ENCODE measurements at places on chromosomes 12 and 14. TPM values are rescaled to one million over a fixed set of nuclear protein-coding genes. Genes with fewer than 3 reads are reported as not detected.
A peak's percentile ranks its signal among the peaks of the same experiment; 100 is the strongest.

- H3K27me3 ChIP-seq: no peaks in the 10 kb centered on the region
- no peak for DNase-seq
- H3K4me1 ChIP-seq: peaks cover 38% of the 10 kb centered on the region
- H3K36me3 ChIP-seq: peaks cover 34% of the 10 kb centered on the region
Measured at GRCh38 chr12:53474819-53475218, 22.9 kb downstream of the PCBP2 start.

DNA sequence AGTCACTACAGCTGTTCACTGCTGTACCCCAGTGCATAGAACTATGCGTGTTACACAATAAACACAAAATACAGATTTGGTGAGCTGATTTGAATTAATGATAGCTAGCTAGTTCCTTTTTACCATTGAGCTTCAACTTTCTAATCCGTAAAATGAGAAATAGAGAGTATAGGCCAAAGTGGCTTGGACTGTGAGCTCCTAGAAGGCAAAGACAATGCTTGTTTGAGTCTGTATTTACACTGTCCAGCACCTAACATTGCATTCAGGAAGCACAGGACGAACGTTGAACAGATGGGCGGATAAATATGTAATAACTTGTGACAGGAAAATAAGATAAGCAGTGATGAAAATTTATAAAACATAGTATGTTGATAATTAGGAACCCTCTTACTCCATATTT is 31.5 kb downstream of the SLC17A8 start:
- no peaks in the 10 kb centered on the region for H3K36me3 ChIP-seq
- no peak overlapping the region for H3K27ac ChIP-seq
- H3K4me3 ChIP-seq: no peak overlapping the region
- H3K4me1 ChIP-seq: no peaks in the 10 kb centered on the region
- DNase-seq: no peak
- H3K27me3 ChIP-seq: peaks cover 2% of the 10 kb centered on the region

DNA sequence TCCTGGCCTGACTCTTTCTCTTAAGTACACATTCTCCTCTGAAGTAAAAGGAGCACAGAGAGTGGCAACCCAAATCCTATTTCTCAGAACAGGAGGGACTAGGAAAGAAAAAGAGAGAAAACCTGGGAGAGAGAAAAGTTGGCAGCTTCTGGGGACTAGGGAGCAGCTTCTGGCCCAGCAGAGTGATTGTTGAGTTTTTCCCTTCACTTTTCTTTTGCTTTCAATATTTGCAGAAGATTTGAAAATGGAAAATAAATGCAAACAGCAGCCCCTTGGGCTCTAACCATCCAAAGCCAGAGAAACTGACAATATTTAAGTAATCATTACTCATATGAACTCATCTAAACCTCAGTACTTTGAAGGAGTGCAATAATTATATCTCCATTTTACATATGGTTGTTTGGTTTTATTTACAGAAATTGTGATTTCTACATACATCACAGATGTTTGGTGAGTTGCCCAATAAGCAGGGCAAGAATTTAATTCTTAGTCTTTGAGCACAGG is 28.8 kb upstream of the IGF1 start:
- H3K27ac ChIP-seq: no peak overlapping the region
- peaks cover 9% of the 10 kb centered on the region for H3K27me3 ChIP-seq
- H3K36me3 ChIP-seq: peaks cover 2% of the 10 kb centered on the region
- peaks cover 7% of the 10 kb centered on the region for H3K4me1 ChIP-seq
- H3K4me3 ChIP-seq: no peak overlapping the region

DNA sequence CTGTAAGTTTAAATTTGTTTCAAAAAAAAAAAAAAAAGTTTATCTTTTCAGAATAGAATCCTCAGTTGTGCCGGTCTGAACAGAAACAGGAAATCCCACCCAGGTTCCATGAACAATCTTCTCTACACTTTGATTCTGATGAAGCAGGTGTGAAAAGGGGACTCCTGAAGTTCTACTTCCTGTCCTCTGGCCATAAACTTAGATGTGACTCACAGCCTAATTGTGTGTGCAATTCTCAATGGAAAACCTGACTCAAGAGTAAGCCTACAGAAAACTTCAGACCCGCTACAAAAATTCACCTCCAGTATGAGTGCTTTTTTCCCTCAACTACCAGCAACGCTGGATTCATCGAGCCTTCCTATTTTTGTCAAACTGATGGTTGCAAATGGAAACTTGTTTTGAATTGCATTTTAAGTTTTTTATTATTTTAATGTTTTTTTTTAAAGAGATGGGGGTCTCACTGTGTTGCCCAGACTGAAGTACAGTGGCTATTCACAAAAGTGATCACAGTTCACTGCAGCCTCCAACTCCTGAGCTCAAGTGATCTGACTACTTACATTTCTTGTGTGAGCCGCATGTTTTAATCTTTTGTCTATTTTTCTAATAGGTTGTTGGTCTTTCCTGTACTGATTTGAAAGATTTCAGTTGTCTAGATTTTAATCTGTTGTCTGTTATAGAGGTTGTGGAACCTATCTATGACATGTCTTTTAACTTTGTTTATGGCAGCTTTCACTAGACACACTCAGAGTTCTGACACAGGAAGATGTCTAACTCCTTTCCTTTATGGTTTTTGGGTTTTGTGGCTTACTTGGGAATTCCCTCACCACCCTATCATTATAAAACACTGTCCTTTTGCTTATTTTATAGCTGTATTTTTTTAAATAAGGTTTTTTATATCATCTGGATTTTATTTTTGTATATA is 37.6 kb downstream of the ATG14 start:
- peak overlapping the region; percentile 56 for H3K4me3 ChIP-seq
- no peaks in the 10 kb centered on the region for H3K27me3 ChIP-seq
- H3K4me1 ChIP-seq: peaks cover 12% of the 10 kb centered on the region
- DNase-seq: no peak
- H3K27ac ChIP-seq: peak overlapping the region; percentile 80
- H3K36me3 ChIP-seq: peaks cover 29% of the 10 kb centered on the region

GRCh38 chr14:92409043-92409442 is 86.1 kb downstream of the SLC24A4 start:
- no peak overlapping the region for H3K27ac ChIP-seq
- no peaks in the 10 kb centered on the region for H3K4me1 ChIP-seq
- H3K4me3 ChIP-seq: no peak overlapping the region
- peaks cover 8% of the 10 kb centered on the region for H3K27me3 ChIP-seq
- H3K36me3 ChIP-seq: peaks cover 1% of the 10 kb centered on the region

DNA sequence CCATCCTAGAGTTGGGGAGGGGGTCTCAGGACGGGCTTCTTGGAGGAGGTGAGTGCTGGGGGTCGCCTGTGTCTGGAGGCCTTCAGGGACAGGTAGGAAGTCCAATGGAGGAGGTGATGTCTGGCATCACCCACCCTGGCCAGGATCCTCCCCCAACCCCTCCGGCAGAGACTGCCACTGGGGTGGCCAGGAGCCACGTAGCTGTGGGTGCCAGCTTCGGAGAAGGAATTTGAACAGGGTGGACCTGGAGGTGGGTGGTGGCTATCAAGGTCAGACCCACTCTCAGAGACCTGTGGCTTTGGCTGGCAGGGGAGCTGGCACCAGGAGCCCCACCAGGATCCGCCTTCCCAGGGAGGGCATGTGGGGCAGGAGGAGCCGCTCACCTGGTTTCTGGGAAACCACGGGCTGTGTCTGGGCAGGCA is 9.1 kb downstream of the CEP170B start:
- no peaks in the 10 kb centered on the region for H3K4me1 ChIP-seq
- peaks cover 2% of the 10 kb centered on the region for H3K27me3 ChIP-seq
- H3K27ac ChIP-seq: no peak overlapping the region
- H3K36me3 ChIP-seq: no peaks in the 10 kb centered on the region
- no peak overlapping the region for H3K4me3 ChIP-seq
- DNase-seq: no peak

DNA sequence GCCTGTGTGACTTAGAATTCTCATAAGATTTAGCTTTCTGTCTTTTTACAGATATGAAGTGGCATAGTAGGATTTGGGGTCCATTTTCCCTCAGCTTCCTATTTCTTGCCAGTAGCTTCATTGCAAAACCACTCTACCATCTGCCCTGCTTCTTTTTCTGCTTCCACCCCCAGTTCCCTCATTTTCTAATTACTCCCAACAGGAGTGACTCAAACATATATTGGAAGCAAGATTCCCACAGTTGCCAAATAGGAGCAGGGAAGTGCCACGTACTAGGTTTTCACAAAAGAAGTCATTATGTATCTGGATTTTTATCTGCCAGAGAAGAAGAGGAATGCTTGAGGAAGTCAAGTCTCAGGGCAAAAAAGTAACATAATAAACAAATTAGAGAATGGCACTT is 64.1 kb downstream of the ANO4 start:
- no peaks in the 10 kb centered on the region for H3K4me1 ChIP-seq
- no peak for DNase-seq
- H3K36me3 ChIP-seq: no peaks in the 10 kb centered on the region
- no peak overlapping the region for H3K4me3 ChIP-seq
- no peaks in the 10 kb centered on the region for H3K27me3 ChIP-seq

GRCh38 chr12:24631676-24632426 is 317.1 kb downstream of the BCAT1 start:
- no peak overlapping the region for H3K4me3 ChIP-seq
- DNase-seq: no peak
- H3K27me3 ChIP-seq: peaks cover 2% of the 10 kb centered on the region
- no peak overlapping the region for H3K27ac ChIP-seq

GRCh38 chr12:26195641-26196420 is 458 bp downstream of the SSPN start:
- peaks cover 5% of the 10 kb centered on the region for H3K4me1 ChIP-seq
- no peaks in the 10 kb centered on the region for H3K36me3 ChIP-seq
- DNase-seq: peak; percentile 37
- H3K27ac ChIP-seq: no peak overlapping the region

KRT81 gene
- total RNA-seq: not detected

COX8C gene
- total RNA-seq: not detected

PTPRQ gene
- not detected for total RNA-seq

GLIPR1L1 gene
- not detected for total RNA-seq

THTPA gene
- 19.2 TPM for total RNA-seq

KRT4 gene
- not detected for total RNA-seq
